ENCODE measurements at places on chromosomes 4 and X.

- DNase-seq = no peak
These were observed 54.4 kb upstream of the CLNK start for GRCh38 chr4:10738826-10739489.

DNA sequence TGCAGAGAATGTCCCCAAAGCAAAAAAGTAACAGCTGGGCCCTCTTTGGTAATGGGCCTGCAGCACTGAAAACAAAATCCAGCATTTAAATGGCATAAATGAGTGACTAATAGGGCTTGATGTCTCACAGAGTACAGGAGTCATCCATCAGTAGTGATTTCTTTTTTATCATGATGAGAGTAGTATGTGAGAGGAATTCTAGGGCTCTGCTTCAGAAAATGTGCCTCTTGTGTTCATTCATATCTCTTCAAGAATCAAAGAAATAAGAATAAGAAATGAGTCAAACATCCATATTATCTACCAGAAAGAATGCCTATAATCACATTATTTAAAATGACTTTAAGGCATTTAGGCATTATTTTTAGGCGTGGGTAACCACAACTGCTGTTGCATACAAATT is 792.9 kb upstream of the HTR2C start:
- no peak for DNase-seq

DNA sequence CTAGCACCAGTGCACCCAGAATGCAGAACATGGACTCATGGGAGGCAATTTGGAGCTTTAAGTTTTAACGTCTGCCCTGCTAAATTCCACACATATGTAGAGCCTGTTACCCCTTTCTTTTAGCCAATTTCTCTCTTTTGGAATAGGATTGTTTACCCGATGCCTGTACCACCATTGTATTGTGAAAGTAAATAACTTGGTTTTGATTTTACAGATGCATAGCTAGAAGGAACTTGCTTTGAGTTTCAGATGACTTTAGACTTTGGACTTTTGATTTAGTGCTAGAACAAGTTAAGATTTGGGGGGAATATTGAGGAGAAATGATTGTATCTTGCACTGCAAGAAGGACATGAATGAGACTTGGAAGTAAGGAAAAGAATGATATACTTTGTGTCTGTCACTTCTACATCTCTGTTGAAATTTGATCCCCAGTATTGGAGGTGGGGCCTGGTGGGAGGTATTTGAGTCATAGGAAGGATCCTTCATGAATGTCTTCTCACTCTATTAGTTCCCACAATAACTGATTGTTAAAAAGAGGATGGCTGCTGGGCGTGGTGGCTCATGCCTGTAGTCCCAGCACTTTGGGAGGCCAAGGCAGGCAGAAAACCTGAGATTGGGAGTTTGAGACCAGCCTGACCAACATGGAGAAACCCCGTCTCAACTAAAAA is 794.8 kb upstream of the LCORL start:
- DNase-seq = no peak

DNA sequence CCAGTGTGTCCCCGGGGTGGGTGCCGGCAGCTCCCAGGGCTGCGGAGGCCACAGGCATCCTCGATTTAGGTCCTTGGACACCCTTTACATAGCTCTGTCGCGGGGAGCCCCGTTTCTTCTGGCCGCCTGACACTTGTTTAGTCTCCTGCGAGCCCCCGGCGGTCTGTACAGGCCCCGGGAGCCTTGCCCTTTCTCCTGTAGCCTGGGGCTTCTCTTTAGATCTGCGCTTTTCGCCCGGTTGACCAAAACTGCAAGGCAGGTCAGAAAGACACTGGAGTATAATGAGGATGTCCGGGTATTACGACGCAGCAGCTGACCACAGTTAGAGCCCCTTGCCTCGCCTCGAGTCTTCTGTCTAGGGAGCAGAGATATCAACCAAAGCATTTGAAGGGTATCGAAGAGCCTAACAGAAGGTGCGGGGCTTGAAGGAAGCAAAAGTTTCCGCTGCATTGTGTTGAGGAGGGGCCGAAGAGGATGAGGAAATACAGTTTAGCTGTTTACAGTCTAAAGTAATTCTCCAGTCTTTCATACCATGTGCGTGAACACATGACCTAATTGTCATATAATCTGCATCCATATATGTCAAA is 479 bp downstream of the BRCC3 start:
- peak; percentile 6 for DNase-seq

DNA sequence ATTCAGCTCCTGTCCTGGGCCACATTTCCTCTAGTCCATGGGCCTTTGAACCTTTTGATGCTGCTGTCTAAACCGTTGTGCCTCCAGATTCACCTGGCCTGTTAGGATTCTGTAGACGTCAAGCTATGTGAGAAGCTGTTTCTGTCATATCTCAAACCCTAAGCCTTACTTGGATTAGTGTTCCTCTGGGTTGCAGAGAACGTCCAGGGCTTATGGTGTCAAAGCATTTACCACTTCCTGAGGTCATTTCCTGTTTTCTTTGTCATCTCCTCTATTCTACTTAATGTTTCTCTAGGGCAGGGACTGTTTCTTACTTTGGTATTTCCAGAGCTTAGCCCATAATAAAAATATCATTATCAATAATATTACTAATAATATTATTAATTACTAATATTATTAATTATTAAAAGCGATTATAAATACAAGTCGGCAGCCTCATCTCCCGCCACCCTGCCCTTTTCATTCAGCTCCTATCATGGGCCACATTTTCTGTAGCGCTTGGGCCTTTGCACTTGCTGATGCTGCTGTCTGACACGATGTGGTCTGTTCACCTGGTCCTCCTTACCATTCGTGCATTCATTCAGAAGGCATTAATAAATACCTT is 19.1 kb downstream of the PRIMPOL start:
- DNase-seq = no peak

GRCh38 chrX:69507500-69507789 is 3.3 kb downstream of the NALF2 start:
- no peak for DNase-seq

GRCh38 chr4:7478665-7479064 is 43.9 kb upstream of the PSAPL1 start:
- no peak for DNase-seq

DNA sequence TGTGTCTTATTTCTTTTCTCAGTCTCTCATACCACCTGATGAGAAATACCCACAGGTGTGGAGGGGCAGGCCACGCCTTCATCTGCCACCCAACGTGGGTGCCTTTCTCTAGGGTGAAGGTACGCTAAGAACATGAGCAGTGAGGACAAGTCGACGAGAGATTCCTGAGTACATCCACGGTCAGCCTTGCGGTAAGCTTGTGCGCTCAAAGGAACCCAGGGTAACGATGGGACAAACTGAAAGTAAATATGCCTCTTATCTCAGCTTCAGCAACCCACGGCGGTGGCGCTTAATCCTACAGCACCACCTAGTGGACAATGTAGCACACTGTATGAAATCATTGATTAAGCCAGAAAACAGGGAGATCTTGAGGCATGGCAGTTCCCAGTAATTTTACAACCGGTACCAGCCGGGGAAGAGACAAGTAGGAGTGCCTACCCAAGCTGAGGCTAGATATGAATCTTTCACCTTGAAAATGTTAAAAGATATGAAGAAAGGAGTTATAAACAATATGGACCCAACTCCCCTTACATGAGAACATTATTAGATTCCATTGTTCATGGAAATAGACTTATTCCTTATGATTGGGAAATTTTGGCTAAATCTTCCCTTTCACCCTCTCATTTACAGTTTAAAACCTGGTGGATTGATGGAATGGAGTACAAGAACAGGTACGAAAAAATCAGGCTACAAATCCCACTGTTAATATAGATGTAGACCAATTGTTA is 63.0 kb downstream of the ZNF732 start:
- peak; percentile 24 for DNase-seq

GRCh38 chrX:386239-386767 is 404 bp downstream of the PPP2R3B start:
- DNase-seq = peak; percentile 52

DNA sequence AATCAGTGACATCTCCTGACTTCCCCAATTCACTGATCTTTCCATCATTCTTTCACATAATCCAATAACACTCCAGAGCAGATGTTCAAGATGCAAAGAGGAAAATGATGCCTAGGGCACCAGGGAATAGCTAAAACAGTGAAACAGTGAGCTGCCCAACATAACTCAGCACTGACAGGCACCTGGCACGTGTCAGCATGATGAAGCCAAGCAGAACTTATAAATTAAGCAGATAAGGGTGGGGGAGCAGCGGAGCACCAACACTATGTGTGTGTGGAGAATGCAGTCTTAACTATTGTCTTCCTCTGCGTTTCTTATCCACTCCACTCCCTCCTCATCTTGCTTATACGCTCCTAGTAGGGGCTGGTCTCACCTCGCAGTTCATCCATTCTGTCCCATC is 89.4 kb downstream of the AMMECR1 start:
- no peak for DNase-seq

DNA sequence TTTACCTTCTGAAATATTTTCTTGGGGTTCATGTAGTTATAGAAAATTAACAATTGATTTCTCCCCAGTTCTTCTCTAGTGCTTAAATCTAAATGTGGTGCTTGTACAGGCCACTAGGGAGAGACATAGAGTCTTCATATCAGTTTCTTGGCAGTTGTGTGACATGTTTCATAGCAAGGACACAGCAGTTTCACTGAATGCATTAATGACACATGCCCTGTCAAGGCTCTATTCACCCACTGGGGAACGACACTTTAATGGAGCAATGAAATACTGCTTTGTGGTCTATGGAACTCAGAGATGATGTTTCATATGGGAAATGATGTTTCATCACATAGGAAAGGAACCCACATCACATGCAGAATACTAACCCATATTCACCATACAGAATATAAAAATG is 2.8 kb downstream of the VEGFC start:
- DNase-seq = no peak

DNA sequence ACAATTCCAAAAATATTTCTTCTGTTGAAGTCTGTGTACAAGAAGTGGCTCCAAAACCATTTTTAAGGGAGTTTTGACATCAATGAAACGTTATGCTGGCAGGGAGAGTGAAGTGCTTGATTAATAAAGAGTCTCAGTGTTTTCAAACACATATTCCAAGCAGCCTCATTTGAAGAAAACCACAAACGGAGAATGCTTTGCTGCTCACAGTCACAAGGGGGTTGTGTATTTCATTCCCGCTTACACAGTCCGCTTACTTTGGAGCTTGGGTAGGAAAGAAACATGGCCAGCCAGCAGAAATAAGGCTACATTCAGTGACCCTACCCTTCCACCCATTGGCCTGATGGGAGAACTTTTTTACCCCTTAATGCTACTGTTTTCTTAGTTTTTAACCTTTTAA is 586.2 kb downstream of the RAB28 start:
- no peak for DNase-seq

DNA sequence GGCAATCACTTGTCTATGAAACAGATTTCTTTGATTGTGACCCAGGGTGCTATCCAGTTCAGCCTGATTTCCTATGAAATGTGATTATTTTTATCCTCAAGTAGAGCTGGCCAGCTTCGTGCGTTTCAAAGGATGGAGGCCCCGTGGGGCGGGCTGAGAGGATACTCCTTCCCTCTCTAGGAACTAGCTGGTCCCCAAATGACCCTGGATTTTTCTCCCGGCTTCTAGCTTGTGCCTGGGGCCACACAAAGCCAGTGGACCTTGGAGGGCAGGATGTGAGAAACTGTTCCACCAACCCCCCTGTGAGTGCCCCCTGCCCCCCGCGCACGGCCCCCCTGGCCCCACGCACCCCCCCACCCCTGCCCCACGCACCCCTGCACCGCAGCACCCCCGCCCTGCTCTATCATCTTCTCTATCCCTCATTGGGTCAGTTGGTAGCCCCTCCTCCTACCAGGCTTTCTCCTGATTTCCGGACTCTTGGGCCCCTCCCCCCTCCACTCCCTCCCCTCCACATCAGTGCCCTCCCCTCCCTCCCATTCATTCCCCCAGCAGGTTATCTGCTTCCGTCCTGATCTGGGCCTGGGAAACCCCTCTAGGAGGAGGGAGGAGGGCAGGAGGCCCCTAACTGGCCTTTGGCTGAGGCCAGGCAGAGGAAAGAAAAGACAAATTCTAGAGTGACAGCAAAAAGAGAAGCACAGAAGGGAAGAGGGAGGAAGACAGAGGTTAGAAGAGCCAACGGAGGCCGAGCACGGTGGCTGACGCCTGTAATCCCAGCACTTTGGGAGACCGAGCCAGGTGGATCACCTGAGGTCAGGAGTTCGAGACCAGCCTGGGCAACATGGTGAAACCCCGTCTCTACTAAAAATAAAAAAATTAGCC is 3.3 kb downstream of the XPNPEP2 start:
- no peak for DNase-seq

DNA sequence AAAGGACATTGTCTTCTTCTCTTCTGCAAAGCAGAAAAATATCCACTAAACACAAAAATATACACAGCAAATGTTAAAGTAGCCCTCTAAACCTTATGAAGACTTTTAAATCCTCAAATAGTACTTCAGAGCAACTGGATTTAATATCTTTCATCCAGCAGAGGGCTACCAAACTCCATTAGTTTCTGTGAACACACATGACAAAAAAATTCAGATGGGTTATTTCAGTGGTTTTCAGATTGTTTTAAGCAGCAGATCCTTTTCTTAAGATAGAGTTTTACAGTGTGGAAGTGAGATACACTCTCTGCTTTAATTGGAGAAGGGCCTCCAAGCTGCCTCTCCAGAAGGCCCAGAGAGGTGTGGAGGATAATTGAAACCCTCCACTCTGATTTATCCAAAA is 56.7 kb downstream of the ANK2 start:
- no peak for DNase-seq

DNA sequence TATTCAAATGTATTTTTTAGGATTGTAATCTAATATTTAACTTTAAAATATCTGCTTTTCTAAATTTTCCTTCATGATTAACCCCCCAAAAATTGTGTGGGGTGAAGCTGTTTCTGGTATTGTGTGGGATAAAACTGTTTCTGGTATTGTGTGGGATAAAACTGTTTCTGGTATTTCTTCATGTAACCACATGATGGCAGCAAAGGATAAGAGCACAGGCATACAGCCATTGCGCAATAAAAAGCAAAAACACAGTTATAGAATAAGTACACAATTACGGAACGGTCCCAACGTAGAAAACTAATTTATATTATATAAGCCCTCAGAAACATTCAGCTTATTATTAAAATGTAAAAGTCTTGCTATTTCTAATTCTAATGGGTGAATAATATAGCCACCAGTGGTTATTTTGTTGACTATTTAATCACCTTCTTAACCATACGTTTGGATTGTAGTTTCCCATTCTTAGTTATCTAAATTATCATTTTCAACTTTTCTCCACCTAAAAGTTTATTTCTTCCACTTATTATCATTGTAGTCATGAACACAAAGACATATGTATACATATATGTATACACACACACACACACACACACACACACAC is 333.9 kb upstream of the FSTL5 start:
- DNase-seq = no peak

DNA sequence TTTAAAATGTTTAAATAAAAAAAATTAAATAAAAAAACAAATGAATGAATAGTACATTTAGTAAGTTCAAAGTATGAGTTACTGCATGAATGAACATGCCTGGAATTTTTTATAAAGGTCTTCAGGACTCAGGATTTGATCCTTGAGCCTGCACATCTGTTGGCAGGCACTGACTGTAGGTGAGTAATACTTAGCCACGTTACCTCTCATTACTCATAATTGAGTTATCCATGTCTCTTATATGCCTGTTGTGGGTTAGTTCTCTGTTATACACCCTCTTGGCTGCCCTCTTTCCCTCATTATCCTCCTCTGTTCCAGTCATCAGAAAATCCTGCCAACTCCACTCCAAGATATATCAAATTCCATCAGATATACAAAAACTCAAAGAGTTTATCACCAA is 276.0 kb downstream of the FBXW7 start:
- no peak for DNase-seq

- DNase-seq = no peak
These were observed 223.8 kb upstream of the PSAPL1 start for GRCh38 chr4:7658341-7659204.

GRCh38 chrX:27380163-27380845 is 82.8 kb downstream of the PPP4R3C start:
- no peak for DNase-seq

Data from stimulated activated CD8-positive, alpha-beta memory T cell treated with anti-CD3 and anti-CD28 coated beads, Interleukin-4, amount 100 ng/mL, for 24 hours (primary cell).